Natural killer cell (primary cell): ENCODE measurements at places on chromosomes 16 and 17. TPM values are rescaled to one million over a fixed set of nuclear protein-coding genes. Genes with fewer than 3 reads are reported as not detected.

DNA sequence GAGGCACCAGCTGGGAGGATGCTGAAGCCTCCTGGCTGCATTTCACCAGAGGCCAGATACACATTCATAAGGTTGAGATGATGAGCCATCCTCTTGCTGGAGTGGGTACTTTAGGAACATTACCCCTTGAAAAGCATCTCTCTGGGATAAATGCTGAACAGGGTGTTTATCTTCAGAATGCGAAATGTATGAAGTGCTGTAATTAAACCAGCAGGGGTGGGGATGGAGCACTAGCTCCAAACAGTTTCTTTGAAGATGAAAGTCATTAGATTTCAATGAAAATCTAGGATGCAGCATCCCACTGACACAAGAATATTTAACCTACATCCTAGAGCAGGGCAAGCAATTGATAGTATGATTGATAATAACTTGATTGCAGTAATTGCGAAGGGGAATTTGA is 158.1 kb downstream of the CYLD start:
- no peak overlapping the region for H3K27ac ChIP-seq
- H3K27me3 ChIP-seq: no peaks in the 10 kb centered on the region
- no peaks in the 10 kb centered on the region for H3K36me3 ChIP-seq
- DNase-seq: no peak

GRCh38 chr17:81053041-81053970 is 18.4 kb downstream of the BAIAP2 start:
- H3K4me3 ChIP-seq: no peak overlapping the region
- no peak for DNase-seq
- no peaks in the 10 kb centered on the region for H3K27me3 ChIP-seq
- H3K27ac ChIP-seq: no peak overlapping the region
- H3K36me3 ChIP-seq: no peaks in the 10 kb centered on the region

DNA sequence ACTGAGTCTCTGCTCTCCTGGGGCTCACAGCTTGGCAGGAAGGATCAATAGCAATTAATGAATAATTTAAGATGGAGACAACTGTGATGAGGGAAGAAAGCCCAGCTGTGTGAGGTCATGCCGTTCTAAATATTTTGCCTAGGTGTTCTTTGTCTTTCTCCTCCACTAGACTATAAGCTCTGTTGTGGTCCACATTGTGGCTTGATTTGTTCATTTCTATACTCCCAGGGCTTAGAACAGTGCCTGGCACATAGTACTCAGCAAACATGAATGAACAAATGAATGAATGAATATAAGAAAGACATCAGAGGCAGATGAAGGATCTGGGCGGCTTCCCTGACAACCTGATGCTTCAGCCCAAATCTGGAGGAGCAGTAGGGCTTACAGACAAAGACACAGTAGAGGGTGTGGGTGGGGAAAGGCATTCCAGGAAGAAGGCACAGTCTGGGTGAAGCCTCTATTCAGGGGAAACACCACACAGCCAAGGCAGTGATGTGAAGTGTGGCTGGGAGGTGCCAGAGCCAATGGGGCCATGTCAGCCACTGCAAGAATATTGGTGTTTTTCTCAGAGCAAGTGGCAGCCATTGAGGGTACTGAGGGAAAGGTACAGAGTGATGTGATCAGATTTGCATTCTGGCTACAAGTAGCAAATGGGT is 8.3 kb downstream of the CDH13 start:
- H3K4me1 ChIP-seq: no peaks in the 10 kb centered on the region
- H3K36me3 ChIP-seq: no peaks in the 10 kb centered on the region
- H3K27me3 ChIP-seq: peaks cover 3% of the 10 kb centered on the region
- H3K27ac ChIP-seq: no peak overlapping the region

DNA sequence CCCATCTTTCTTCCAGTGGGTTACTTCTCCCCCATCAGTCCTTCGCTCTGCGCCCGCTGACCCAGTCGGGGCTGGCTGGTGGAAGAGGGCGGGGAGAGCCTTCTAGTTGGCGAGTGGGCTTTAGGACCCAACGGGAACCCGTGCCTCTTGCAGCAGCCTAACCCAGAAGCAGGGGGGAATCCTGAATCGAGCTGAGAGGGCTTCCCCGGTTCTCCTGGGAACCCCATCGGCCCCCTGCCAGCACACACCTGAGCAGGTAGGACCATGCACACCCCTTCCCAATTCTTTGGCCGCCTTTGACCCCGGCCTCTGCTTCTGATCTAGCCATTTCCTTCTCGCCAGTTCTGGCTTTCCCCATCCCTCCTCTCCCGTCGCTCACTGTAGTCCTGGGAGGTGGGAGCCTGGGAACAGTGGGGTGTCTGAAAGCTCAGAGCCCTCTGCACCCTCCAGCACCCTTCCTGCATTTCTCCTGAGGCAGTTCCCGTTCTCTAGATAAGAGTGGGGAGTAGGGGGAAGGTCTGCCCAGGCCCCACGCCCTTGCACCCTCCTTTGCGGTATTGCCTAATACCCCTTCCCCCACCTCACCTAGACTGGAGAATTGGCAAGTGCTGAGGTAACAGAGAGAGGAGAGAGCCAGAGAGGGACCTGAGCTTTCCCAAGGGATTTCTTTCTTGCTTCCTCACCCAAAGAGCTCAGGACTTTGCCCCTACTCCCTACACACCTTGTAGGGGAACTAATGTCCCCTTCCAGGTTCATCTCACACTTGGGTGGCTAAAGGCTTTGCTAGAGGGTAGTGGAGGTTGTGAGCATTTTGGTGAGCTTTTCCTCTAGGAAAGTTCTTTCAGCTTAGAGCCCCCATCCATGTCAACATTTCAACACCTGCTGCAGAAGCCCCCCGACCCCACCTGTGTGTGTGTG is at the start of gene RARA:
Gene RARA, plus strand, starts transcription at position 150 of the 918 bp plus-strand sequence. CDS start 22,039 bp downstream, outside the sequence.
- no peaks in the 10 kb centered on the region for H3K36me3 ChIP-seq
- DNase-seq: no peak
- H3K4me3 ChIP-seq: peak within 1 kb of the TSS; percentile 74
- no peaks in the 10 kb centered on the region for H3K27me3 ChIP-seq

DNA sequence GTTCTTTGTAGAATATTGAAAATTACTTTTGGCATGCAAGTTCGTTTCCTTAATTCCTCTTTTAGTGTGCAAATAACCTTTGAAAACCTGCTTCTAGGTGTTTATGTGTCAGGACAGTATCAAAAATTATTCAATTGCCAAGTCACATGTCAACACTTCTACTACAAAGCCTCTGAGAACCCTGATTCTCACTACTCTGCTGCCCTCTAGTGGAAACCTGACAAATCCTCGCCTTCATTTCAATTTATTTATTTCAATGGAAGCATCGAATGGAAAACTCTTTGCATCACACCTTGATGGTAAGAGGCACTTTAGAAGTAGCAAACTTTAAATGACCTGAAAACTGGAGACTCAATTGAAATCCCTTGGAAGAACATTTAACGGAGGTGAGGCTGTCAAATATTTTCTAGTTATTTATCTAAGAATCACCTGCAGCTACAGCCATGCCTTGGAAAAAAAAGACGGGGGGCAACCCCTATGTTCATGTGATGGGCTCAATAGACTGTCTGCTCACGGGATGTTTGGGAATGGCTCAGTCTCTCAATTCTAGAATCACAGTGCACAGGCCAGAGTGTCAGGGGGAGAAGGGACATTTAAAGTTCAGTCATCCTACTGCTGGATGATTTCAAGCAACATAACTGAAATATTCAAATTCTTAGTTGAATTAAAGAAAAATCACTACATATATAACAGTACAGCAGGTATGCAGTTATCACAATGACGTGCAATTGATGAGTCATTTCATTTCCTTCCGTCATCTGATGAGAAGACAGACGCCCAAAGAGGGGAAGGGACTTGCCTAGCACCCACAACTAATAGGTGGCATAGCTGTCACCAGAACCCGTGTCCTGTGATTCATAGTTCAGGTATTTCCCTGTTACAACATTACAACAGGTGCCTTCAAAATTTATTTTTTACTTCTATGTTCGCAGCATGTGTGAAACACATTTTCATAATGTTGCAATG is 563.9 kb downstream of the TOX3 start:
- DNase-seq: no peak
- H3K36me3 ChIP-seq: no peaks in the 10 kb centered on the region
- no peak overlapping the region for H3K27ac ChIP-seq
- no peaks in the 10 kb centered on the region for H3K4me1 ChIP-seq
- H3K27me3 ChIP-seq: no peaks in the 10 kb centered on the region

DNA sequence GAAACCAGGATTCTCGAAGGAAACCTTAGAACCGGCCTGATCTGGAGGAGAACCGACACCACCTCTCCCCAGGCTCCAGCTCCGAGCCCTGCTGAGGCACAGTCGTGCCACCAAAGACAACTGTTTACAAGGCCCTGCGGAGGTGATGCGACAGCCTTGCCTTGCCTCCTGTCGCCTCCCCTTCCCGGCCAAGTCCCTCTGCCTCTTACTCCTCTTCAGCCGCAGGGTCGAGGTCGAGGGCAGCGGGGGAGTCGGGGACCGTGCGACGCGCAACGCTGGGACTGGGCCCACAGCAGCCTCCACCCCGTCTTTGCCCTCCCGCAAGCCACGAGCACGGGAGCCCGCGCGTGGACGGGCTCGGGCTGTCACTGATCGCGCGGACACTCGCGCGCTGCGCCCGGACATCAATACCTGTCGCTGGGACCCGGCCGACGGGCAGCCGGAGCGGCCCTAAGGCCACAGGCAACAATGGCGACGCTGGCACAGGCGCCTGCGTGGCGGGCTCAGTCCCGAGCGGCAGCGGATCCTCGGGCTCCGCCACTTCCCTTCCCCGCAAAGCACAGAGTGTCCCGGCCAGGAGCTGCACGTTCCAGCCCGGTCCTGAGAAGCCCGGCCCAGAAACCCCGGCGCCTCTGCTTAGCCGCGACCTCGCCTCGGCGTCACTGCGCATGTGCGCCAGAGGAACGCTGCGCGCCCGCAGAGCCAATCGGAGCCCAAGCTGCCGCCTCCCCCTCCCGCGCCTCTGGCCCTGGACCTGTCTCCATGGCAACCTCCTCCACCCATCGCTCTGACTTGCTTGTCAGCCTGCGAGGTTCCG is at the start of gene ZNF287:
Gene ZNF287, minus strand, starts transcription at position 664 of the 817 bp plus-strand sequence. CDS start 1,473 bp downstream, outside the sequence.
- H3K27ac ChIP-seq: peak within 1 kb of the TSS; percentile 9
- peak within 1 kb of the TSS; percentile 53 for H3K4me3 ChIP-seq
- no peaks in the 10 kb centered on the region for H3K36me3 ChIP-seq

DNA sequence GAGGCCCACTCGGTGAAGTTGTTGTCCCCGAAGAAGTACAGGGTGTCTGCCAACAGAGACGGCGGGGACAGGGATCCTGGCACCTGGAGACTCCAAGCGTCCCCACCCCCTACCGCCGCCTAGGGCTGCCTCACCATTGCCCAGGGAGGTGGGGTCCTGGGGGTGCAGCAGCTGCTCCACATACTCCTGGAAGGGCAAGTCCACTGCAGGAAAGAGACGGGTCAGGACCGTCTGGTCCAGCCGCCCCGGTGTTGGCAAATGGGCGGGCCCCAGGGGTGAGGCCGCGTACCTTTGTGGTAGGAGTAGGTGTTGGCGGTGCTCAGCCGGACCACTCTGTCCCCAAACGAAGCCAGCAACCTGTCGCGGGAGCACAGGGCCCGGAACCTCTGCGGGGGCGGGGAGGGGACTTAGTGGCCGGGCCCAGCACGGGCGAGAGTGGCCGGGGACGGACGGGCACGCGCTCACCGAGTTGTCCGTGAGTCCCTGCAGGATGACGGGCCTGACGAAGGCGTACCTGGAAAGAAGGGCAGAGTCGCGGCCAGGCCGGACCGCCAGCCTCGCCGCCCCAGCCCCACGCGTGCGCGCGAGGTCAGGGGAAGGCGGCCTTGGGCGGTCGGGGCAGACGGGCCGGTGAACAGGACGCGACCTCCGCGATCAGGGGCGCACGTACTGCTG is 601 bp downstream of the JMJD8 start:
- peak overlapping the region; percentile 26 for H3K4me3 ChIP-seq
- peak overlapping the region; percentile 35 for H3K27ac ChIP-seq
- H3K4me1 ChIP-seq: peaks cover 60% of the 10 kb centered on the region
- no peaks in the 10 kb centered on the region for H3K27me3 ChIP-seq
- peaks cover 21% of the 10 kb centered on the region for H3K36me3 ChIP-seq

GRCh38 chr16:28606291-28607115 is 3.3 kb downstream of the SULT1A1 start:
- H3K4me1 ChIP-seq: peaks cover 14% of the 10 kb centered on the region
- H3K27ac ChIP-seq: no peak overlapping the region
- DNase-seq: no peak
- no peak overlapping the region for H3K4me3 ChIP-seq
- H3K27me3 ChIP-seq: no peaks in the 10 kb centered on the region

The EPOP gene
- 1.1 TPM for total RNA-seq

GRCh38 chr17:68516732-68517131 is 4.5 kb downstream of the PRKAR1A start:
- H3K4me1 ChIP-seq: no peaks in the 10 kb centered on the region
- H3K27ac ChIP-seq: no peak overlapping the region
- H3K27me3 ChIP-seq: no peaks in the 10 kb centered on the region

The SLC16A6 gene
- 19.4 TPM for total RNA-seq

DNA sequence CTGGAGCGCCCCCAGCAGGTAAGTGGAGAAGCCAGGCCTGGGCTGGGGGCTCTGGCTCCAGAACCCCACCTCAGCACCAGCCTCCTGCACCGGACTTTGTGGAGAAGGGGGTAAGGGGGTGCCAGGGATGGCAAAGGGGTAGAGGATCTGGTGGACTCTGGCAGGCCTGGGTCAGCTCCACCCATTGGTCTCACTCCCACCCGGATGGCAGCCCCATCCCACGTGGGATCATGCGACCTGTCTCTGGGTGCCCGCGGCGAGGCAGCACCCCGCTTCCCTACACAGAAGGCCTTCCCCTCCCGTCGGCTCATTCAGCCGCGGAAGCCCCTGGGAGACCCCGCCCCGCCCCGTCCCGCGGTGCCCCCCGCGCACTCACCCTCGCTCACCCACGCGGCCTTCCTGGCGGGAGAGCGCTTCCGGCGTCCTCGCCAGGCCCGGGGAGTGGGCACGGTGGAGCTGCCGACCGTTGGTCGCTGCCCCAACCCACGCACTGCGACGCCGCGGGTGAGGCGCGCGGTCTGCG is 498 bp upstream of the PLEKHG4 start:
- H3K27me3 ChIP-seq: no peaks in the 10 kb centered on the region
- H3K4me3 ChIP-seq: peak overlapping the region; percentile 51
- H3K27ac ChIP-seq: no peak overlapping the region

GRCh38 chr17:49219987-49220386 is 9.5 kb downstream of the ABI3 start:
- peaks cover 99% of the 10 kb centered on the region for H3K4me1 ChIP-seq
- no peak overlapping the region for H3K4me3 ChIP-seq
- no peak for DNase-seq
- H3K27me3 ChIP-seq: no peaks in the 10 kb centered on the region
- peak overlapping the region; percentile 97 for H3K27ac ChIP-seq

DNA sequence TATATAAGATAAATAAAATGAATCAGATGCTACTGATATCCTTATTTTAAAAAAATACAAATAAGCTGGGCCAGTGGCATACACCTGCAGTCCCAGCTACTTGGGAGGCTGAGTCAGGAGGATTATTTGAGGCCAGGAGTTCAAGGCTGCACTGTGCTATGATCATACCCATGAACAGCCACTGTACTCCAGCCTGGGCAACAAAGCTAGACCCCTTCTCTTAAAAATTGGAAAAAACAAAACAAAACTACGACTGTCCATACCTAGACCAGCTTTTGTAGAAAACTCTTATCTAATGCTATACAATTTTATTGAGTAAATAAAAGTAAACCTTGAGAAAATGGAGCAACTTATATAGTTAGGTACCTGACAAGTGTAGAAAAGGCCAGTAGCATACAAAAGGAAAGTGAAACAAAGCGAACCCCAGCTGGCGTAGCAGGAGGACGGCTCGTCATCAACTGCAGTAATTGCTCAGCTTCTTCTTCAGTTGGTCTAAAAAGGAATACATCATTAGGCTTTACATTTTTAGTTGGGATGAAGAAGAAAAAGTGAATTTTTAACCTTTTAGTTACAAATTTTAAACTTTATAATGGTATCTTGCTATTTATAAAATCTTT is 23.6 kb downstream of the INTS2 start:
- DNase-seq: peak; percentile 75
- peak overlapping the region; percentile 64 for H3K27ac ChIP-seq
- H3K4me3 ChIP-seq: peak overlapping the region; percentile 20
